NCI-H345 (cell line): ENCODE measurements at places on chromosomes 5 and 9.

DNA sequence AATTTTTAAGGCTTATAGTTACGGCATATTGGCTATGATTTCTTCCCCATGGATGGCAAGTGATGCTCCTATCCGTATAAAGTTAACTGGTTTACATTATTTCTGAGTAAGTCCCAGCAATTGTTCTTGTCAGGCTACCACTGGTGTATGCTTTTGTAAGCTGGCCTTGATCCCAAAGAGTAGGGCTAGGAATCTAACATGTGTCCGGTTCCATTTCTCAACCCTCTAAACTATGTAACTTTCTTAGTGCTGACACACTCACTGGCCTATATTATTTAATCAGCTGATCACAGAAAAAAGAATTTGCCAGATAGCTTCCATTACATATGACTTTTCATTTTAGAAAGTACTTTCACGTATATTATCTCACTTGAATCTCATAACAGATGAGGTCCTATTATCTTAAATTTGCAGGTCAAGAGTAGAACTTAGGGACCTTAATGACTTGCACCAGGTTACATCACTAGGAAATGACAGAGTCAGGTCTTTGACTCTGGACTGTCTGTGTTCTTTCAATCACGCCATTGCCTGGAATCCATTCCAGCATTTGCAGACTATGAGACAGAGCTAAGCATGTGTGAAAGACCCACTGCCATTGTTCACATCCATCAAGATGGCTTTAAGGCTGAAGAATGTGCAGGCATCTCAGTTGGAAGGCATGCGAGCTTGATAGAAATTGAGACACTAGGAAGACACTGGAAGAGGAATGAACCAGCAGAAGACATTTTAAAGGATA, 362.9 kb downstream of the ARRDC3 start:
- no peak for DNase-seq

GRCh38 chr5:72295539-72295938, 24.5 kb downstream of the MRPS27 start:
- DNase-seq, result no peak

- no peak for DNase-seq
Measured at GRCh38 chr5:172891716-172892421, 57.8 kb downstream of the ERGIC1 start.

DNA sequence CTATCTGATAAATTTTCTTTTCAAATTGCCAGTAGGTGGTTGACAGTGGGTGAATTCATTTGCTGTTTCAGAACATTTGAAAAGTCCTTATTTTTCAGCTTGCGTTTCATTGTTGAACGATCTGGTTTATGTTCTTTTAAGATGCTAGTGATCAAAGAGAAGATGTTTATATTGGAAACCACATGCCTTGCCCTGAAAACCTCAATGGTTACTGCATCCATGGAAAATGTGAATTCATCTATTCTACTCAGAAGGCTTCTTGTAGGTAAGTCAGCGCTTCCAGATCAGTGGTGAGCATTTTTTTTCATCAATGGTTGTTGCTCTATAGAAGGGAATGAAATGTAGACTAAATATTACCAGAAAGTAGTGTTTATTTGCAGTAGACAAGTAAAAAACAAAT, 16.6 kb upstream of the CAVIN4 start:
- no peak for DNase-seq

GRCh38 chr5:7850395-7851239, at the start of gene CFAP90:
CFAP90 (minus strand) TSS chr5:7851133; CDS start chr5:7851021, 112 bp downstream.
- peak; percentile 77 for DNase-seq

GRCh38 chr5:77957-78804, 13.8 kb upstream of the PLEKHG4B start:
- peak; percentile 45 for DNase-seq

DNA sequence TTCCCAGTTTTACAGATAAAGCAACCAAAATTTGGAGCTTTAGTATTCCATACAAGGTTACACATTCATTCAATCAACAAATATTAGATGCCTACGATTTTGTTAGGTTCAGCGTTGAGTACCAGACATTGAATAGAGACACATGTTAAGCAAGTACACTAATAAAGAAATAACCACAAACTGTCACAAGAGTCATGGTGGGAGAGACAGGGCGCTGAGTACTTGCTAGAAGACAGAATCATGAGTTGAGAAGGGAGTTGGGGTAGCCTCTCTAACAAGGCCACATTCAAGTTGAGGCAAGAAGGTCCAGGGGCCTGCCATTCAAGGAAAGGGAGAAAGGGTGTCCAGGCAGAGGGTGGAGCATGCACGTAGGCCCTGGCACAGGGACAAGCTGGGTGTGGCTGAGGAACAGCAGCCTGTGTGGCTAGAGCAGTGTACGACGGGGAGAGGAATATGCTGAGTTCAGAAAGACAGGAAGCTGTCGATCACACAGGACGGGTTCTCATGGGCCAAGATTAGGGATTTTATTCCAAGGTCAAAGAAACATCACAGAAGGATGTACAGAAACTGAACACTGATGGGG, 17.0 kb downstream of the CDK5RAP2 start:
- DNase-seq, result no peak

- no peak for DNase-seq
Measured at GRCh38 chr5:178730940-178731265, 444 bp upstream of the ZNF354A start.

DNA sequence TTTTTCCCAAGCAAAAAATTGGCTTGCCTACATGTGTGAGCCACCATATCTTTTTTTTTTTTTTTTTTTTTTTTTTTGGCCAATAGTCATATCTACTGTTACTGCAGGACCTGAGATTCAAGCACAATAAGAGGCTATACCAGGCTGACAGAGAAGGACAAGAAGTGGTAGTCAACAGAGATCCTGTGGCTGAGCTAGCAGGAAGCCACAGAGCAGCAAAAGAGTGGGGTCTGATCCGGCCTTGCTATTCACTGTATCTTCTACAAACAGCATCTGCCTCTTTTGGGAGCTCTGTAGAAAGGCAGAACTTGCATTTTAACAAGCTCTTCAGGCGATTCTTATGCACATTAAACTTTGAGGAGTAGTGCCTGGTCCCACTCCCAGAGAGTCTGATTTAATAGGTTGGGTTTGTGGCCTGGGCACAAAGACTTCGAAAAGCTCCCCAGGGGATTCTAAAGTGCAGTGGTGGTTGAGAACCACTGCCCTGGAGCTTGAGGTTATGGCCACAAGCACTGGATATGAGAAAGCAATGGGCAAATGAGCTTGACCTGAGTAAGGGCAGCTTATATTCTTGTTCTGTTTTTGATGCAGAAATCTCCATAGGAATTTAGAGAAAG, 162.8 kb downstream of the PIK3R1 start:
- DNase-seq, result no peak

GRCh38 chr9:123080444-123080843, 47.0 kb downstream of the GPR21 start:
- no peak for DNase-seq

GRCh38 chr5:132758451-132758850, 11.2 kb downstream of the CCNI2 start:
- DNase-seq, result no peak

DNA sequence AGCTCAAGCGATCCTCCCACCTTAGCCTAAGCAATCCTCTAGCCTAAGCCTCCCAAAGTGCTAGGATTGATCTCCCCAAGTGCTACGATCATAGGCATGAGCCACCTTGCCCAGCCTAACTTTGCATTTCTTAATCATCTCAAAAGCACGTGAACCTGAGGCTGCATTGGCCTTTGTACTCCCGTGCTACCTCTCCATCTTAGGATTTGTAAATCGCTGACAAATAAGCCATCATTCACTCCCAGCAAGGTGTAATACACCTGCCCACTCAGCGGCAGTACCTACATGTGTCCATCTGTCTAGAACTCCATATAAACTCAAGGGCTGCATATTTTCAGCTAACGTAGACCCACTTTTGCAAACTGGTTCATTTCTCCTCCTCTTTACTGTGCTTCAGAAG, 2.8 kb downstream of the ANKH start:
- DNase-seq, result no peak

DNA sequence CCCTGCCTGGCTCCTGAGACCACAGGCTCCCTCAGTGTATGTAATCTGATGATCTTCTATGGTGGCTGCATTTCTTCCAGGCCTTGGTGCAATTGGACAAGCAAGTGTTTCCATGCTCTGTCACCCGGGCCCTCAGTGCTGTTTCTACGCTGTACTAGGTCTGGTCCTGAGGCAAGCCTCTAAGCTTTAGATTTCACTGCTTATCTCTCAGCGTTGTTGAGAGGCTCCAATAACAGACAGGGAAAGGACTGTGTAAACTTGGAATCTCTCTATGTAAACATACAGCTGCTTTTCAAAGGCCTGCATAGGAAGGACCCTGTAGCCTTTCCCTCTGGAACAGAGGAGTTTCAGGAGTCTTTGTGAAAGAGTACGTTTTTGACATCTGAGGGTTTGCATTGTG, 38.6 kb upstream of the NFIB start:
- peak; percentile 75 for DNase-seq

- DNase-seq, result peak; percentile 14
Measured at GRCh38 chr9:110157823-110158664, 49.9 kb downstream of the C9orf152 start.

- DNase-seq, result no peak
Measured at GRCh38 chr5:154193701-154194121, 3.2 kb downstream of the GALNT10 start.

DNA sequence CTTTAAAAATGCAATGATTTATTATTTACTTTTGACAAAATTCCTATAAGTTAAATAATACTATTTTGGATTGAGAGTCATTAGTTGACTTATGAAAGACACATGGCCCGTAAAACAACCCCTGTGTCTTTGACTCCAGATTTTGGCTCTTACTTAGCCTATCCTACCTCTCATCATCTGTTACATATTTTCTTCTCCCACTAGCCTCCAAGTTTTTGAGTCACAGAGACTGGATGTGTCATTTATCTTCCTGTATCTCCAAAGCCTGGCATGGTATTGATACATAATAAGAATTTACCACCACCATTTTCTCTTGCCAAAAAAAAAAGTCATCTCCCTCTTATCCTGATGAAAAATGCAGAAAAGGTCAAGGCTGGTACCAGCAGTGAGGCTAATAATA, 99.9 kb downstream of the GABRB2 start:
- DNase-seq, result no peak

DNA sequence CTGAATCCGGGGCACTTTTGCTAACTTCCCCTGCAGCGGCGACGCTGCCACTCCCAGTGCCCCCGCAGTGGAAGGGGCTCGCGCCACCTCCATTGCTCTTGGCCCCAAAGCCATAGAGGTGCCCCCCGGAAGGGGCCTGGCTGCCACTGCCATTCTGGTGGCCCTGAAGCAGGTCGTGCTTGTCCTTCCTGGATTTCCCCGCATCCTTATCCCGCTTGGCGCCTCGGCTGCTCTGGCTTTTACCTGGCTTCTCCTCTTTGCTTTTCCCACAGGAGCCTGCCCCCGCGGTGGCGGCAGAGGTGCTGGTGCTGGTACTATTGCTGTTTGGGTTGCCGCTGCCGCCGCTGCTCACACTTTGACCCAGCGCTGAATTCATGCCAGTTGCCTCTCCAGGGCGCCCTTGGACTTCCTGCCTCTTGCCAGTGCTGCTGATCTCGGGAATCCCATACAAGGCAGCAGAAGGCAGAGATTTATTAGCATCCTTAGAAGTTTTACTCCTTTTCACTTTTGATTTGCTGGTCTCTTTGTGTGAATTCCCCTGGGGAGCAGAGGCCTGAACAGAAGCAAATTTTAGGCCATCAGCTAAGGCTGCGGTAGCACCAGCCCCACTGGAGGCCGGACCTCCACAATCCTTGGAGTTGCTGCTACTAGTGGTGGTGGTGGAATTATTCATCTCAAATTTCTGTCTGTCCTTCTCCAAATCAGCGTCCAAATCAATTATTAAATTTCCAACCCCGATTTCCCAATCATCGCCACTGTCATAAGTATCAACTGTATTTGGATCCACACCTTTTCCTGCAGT, 2.1 kb downstream of the ZNF608 start:
- DNase-seq, result no peak
